ENCODE measurements at places on chromosomes 4 and X.

GRCh38 chrX:148466292-148466691 lies 34.1 kb upstream of the AFF2 start:
- DNase-seq = no peak

GRCh38 chr4:15065516-15065915 lies 63.2 kb downstream of the CPEB2 start:
- DNase-seq = no peak

DNA sequence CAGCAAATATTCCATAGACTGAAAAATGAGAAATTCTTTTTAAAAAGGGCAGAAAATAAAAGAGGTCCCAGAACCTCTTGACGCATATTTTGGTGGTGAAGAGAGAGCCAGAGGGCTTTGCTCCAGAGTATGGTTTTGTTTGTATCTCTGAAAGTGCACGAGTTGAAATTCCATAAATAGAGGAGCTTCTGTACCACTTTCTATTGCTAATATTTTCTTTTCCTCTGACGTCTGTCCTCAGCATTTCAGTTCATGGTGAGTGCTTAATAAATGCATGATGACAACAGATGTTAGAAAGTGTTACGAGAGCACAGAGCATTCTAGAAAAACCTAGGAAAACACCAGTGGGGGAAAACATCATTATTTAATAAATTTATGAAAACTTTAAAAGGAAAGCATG lies 145.6 kb downstream of the AMELX start:
- DNase-seq = no peak

DNA sequence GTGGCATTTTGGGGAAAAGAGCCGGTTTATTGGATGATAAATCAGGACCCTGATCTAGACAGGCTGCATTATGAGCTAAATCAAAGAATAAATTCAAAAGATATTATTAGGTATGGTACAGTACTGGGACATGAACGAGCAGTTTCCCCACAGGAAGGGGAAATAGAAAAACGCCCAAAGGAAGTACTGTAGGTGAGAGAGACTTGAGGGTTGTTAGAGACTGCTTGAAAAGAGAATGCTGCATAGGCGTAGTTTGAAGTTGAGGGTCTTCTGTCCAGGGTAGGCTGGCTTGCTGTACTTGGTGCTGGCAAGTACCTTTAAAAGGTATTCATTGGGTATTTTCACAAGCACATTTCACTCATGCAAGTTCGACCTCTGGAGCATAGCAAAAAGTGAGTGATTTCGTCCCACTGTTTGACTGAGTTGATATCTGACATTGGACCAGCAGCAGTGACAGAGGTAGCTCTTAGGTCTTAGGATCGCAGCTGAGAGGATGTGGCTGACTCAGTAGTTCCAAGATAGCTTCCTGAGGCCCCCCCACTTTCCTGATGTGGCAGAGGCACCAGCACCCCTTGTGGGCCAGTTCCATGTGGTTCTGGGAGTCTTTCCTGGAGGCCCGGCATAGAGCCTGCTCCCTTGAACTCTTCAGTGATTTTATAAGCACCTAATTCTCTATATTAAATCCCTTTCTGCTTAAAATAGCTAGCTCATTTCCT lies 64.3 kb downstream of the TMEM131L start:
- DNase-seq = no peak

DNA sequence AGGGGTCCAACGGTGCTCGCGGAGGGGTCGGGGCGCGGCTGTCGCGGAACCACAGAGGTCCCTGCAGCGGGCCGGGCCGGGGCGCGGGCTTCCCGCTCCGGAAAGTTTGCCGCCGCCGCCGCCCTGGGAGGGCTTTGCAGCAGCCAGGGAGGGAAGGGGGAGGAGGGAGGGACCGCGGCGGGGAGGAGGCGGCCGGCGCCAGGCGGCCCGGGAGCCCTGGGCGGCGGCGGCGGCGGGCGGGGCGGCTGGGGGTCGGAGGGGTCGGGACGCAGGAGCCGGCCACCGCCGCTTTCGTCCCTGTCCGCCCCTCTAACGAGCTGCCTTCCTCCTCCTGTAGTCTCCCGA lies 375 bp downstream of the FGFR3 start:
- no peak for DNase-seq

DNA sequence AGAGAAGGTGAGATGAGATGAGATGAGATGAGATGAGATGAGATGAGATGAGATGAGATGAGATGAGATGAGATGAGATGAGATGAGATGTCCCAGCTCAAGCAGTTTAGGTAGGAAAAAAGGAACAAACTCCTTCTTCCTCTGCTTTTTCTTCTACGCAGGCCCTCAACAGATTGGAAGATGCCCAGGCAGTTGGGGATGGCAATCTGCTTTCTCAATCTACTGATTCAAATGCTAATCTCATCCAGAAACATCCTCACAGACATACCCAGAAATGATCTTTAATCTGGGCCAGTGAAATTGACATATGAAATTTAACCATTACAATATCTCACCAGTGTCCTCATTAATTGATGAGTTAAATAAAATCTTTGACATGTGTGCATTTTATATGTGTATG lies 370.3 kb upstream of the SLC7A11 start:
- DNase-seq = no peak

DNA sequence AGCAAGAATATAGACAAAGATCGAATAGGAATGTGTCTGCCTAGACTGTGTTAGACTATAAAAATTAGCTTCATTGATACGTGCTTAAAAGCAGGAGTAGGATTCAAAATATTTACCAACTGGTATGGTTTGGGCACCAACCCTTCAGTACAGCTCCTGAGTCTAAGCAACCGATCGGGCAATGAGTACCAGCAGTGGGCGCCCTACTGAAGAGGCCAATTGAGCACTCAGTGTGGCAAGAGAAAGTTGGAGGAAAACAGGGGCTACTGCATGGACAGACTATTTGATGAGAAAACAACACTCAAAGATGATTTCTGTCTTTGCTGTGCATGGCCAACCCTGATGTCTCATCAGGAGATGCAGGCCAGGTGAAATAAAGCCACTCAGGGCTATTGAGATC lies 176.0 kb upstream of the NWD2 start:
- no peak for DNase-seq

DNA sequence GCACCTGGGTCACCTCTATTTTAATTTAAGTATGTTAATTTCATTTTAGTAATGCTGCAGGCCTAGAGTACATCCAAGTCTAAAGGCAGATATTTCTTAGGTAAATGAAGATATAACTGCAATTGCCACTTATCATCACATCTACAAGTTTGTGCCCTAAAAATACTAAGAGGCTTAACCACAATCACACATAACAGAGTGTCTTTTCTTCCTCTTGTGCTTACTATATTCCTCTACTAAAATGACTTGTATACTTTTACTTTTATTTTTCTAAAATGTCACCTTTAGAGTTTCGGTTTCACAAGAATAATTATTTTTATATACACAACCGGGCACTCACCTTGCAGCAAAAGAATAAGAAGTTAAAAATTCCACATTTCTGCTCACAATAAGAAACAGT lies 77.9 kb downstream of the EFHC2 start:
- no peak for DNase-seq

DNA sequence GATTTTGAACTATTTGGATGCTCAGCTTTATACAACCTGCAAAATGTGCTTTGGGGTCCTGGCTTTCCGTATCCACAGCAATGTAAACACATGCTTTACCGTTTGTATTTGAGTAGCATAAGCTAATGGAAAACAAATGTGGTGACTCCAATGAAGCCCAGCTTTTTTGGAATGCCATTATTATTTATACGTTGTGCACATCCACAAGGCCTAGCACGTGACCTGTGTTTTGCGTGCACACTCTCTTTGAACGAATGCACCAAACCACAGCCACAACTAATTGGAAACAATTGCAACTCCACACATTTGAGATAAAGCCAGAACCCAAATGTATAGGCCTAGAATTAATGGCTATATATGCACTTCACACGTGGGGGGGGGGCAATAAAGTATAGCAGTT lies 189.5 kb upstream of the GPC4 start:
- no peak for DNase-seq

DNA sequence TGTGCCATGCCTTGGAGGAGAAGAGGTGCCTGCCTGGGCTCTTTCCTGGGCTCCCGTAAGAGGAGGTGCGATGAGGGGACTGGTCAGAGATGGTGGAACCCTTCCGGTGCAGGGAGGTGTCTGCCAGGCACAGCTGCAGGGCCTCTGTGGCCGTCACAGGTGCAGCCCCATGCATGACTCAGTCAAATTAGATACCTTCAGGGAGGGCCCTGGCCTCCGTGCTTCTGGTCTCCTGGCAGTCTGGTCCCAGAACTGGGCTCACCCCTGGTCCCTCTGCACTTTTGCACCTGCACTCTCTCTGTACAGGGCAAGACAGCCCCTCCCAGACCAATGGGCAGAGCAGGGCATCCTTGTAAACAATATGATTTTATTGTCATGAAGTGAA lies 49.9 kb upstream of the LRPAP1 start:
- DNase-seq = no peak

GRCh38 chr4:1090465-1091440 lies 22.6 kb downstream of the RNF212 start:
- DNase-seq = no peak

DNA sequence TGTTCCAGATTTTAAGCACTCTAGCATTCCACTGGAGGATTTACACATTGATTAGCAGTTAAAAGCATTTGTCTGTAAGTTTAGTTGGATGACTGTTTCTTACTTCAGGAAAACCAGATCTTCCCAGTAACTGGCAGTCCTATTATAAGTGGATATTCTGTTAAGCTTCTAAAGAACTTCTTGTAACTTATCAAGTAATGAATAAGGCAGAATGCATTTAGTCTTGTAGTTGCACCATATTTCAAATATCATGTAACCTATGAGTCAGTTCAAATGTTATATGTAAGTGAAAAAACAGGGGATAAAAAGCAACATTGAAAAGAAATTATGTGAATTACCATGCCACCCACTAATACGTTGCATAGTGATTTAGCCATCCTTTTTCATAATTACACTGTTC lies 30.2 kb upstream of the TENM3 start:
- no peak for DNase-seq

- DNase-seq = no peak
Measured at GRCh38 chrX:97096385-97096784, 212.7 kb downstream of the RPA4 start.

DNA sequence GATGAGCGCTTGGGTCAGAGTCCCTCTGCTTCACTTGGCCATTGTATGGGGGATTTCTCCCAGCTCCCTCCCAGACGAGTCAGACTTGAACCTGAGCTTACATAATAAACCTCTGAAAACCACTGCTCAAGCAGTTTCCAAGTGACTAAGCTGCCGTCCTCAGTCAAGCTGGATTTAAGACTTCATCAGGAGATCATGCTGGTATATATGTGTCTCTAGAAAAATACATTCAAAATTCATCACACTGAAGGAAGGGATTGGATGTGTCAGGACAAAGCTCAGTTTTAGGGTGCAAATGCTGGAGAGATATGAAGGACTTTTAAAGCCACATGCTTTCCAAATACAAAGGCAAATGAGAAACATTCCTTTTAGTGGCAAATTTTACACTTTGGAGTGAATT lies 114.3 kb downstream of the QDPR start:
- no peak for DNase-seq

- no peak for DNase-seq
Measured at GRCh38 chr4:36280555-36280954, 861 bp upstream of the DTHD1 start.

DNA sequence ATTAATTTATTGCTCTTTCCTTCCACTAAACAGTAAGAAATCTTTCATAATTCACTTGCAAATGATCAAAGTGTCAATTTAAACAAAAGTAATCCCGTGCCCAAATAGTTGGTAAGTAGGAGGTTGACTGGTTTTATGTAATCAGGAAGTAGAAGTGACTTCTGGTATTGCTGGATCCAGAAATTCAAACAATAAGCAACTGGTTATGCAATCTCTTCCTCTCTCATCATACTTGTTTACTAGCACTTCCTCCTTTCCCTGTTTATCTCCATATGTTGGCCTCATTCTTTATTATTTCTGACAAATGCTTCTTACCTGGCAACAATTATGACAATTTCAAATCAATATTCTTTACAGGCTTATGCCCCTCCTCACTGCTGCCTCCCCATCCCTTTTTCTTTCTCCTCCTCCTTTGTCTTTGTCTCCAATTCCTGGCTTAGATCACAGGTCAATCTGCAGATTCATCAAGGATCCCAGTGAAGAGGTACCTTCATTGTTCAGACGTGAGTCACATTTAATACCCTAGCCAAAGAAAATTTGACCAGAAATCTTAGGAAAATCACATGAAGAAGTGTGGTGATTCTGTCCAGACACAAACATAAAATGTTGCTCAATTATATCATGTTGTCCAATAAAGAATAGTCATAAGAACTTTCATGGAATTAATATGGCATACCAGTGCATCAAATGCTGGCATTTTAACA lies 323.2 kb upstream of the PCDH7 start:
- DNase-seq = no peak

DNA sequence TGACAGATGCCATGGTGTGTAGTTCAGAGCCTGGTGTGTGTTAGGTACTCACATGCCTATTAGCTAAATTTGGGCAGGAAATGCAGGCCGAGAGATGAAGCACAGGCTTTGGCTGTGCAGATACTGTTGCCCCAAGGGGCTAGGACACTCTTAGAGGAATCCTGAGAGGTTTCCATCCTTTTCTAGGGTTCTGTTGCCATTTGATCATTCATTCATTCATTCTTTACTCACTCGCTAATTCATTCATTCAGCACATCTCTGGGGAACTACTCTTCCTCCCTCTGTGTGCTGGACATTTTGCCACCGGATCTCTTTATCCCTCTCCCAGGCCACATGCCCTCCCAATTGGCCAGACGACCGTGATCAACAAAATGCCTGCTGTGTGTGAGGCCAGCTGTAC lies 43.9 kb upstream of the NSG1 start:
- DNase-seq = no peak

DNA sequence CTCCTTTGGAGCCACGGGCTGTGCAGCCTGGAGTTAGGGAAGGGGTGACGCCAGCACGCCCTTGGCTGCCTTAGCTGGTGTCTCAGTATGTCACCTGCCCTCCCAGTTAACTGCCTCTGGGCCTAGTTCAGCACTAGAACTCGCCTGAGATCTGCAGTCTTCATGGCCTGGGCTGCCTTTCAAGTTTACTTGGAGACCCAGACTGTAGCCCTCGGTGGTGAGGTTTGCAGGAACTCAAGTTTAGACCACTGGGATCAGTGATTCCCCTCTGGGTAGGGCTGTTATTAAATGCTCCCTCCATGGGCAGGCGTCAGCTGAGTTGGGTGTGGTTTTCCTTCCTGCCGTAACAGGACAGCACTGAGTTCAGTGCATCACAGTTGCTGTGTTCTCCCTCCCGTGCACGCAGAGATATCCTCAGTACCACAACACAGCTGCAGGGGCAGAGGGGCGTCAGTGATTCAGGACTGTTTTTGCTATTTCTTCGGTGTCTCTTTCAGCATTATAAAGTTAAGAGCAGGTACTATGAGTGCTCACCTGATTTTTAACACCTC lies 30.5 kb downstream of the PLAC8 start:
- no peak for DNase-seq

- no peak for DNase-seq
Measured at GRCh38 chrX:153057281-153057680, 1.0 kb downstream of the PNMA3 start.

Measured in GM10248 (cell line).